ENCODE measurements at places on chromosomes 3 and 15.

DNA sequence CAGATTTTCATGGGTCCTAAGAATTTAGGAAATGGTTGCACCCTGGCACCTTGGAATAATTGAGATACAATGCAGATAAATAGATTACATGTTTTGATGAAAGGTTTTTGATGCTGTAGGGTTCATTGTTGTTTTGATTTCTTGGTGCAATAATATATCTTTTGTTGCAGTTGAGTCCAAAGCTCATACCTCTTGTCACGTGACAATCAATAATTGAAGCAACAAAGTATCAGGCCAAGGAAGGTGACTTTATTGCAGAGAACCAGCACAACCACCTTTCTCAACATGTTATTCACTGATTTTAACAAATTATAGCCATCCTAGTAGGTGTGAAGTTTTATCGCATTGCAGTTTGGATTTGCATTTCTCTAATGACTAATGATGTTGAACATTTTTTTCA lies 285.5 kb upstream of the SLCO3A1 start:
- no peak for DNase-seq

- DNase-seq, result peak; percentile 62
Observed at GRCh38 chr3:42547401-42547945, 34.3 kb downstream of the SEC22C start.

DNA sequence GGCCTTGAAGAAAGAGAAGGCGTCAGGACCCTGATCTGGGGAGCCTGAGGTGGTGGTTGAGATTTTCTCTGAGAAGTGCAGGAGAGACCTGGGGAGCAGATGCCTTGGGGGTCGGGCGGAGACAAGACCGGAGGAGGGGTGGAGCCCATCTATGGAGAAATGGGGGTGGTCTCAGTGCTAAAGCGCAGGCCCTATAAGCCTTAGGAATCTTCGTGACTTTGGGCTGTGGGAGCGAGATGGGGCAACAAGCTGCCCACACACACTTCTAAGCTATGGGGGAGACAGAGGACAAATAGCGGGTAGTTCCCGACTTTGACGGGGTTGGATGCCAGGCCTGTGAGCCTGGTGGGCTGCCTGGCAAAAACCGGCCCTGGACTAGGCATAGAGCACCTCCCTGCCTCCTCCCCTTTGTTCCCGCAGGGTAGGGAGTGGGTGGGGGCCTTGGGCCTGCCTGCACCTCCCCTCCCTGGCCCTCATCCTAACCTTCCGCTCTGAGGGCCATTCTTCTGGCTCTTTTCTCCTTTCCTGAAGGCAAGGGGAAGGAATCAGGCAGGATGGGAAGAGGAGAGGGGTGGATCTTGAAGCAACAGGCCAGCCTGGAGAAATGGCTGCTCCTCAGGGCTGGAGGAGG lies 880 bp downstream of the NISCH start:
- no peak for DNase-seq

GRCh38 chr3:57120040-57120439 lies 45.1 kb downstream of the IL17RD start:
- no peak for DNase-seq

DNA sequence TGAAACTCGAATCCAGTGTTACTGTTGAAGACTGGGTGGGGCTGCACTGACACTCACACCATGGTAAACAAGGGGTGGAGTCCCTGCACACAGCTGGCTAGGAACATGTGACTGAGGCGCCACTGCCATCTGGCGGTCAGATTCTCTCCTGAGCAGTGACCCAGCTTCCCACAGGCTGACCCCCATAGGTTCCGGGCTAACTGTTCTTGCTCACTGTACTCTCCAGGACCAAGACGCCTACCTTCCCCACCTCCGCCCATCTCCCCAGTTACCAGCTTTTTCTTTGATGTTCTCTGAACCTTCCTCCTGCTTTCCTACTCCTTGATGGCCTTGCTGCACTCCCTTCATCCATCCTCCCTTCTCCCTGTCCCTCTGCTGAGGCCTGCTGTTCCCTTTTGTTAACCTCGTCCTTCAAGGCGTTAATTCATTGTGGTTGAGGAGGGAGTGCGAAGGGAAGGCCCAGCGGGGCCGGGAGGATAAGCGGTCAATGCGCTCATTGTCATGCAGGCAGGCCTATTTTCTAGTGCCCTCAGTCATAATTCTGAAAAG lies 115.2 kb downstream of the ATP8B4 start:
- peak; percentile 28 for DNase-seq

DNA sequence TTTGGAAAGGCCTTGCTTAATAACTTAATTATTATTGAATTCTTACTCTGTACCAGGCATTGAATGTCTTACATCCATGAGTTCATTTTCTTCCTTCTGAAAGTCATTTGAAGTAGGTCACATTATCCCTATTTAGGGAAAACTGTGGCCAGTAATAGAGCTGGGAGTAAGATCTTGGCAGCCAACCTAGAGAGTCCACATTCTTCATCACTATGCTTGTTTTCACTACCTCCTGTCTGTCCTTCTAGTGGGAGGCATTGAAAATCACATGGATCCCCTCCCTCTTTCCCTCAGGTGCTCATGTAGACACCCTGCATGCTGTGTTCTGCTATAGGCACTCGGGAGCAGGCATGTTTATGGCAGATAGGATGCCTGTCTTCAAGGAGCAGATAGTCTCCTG lies 154.9 kb downstream of the EBLN2 start:
- no peak for DNase-seq

DNA sequence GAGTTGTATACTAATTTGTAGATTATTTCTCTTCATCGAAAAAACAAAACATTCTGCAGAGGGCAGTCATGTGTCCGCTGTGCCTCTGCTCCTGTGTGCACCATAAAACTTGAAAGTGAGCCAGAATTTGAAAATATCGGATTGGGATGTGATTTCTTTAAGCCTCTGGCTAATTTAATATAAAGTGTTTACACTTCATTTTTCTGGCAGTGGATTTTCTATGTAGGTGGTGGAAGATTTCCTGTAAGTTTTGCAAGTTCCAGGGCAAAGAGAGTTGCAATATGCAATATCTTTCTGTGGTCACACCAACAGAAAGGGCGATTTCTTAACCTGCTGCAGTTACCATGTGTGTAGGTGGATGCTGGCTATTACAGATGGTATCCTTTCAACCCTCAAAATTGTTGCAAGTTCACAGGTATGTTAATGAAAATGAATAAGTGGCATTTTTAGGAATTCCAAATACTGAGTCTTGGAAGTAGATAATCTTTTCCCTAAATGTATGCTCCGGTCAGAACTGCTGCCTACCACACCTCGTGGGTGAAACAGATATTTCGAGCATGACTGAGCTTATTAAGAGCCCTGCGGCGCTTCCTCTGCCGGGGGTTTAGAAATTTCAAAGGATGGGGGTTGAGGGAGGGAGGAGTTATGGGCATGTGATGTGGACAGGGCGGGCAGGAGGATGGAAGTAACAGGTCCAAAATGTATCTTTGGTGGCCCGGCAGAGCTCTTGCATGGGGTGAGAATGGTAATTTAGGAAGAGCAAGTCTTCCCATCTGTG lies 134.0 kb downstream of the PGPEP1L start:
- DNase-seq, result no peak

DNA sequence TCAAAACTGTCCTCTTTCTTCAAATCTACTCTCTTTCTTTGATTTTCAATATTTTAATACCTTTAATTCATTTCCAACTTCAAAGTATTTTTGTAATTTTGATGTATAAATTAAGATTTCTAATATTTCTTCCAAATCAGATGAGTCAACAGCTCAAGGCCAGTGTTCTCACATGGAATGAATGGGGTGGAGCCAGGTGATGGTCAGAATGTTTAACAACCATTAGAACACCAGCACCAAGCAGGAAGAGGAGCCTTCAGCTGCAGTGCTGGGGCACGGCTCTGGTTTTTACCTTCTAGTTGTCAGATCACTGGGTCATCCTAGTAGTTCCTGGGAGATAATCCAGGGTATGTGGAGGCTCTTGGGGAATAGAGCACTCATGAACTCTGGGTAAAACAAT lies 494.5 kb upstream of the PDZRN3 start:
- DNase-seq, result no peak

DNA sequence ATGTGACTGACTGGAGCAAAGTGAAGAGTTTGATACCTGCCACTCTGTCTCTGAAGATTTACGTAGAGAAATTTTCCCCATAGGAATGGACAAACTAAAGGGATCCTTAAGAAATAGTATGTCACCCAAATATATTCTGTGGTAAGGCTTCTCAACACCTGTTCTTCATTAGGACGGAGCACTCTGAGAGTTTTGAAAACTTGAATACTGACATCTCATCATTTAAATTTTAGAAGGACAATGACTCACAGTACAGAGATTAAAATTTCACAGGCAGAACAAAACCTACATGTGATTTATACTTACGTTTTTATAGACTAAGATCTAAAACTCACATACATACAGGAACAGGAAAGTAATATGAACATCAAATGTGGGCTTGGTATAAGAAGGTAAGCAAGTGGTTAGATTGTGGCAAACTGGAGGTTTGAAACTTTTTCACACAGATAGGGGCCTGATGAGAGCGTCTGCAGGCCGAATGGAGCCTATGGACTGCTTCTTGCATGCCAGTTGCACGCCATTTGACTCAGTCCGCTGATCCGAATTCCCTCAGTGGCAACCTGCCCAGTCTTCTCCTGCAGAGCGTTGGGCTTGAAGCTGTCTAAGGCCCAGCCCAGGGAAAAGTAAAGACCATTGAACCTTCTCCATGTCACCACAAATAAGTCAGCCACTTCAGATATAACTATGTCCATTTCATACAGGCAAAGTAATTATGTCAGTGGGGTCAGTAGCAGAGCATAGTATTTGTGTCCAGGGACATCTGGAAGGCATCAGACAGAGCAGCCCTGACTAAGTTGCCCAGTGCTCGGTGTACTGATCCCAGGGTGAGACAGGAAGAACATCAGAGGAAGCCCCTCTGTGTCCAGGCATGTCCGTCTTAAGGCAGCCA lies 45.7 kb downstream of the ZBTB38 start:
- DNase-seq, result no peak

- DNase-seq, result no peak
Observed at GRCh38 chr15:91782221-91782620, 71.3 kb upstream of the SLCO3A1 start.

GRCh38 chr3:4645468-4645867 lies 152.3 kb downstream of the ITPR1 start:
- no peak for DNase-seq

DNA sequence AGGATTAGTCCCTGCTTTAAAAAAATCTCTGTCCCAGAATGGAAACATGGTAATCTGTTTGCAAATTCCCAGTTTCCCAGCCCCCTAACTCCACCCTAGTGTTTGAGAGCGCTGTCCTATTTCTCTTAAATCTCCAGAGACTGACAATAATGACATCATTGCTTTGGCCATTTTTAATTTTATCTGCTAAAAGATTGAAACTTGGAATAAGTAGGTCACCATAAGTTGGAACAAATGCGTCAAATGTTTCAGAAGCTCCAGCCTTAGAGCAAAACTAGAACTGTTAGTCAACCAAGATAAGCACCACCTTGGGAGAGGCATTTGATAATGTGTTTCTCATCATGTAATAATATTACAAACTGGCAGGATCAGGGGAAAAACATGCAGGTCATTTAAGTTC lies 25.7 kb upstream of the MB21D2 start:
- DNase-seq, result no peak

GRCh38 chr3:67557848-67558355 lies 96.5 kb downstream of the SUCLG2 start:
- no peak for DNase-seq

GRCh38 chr15:73161546-73161945 lies 109.3 kb downstream of the NEO1 start:
- DNase-seq, result no peak

- DNase-seq, result no peak
Observed at GRCh38 chr3:128307029-128307633, 153.8 kb downstream of the EEFSEC start.

- no peak for DNase-seq
Observed at GRCh38 chr3:16338999-16339398, 74.0 kb downstream of the OXNAD1 start.

DNA sequence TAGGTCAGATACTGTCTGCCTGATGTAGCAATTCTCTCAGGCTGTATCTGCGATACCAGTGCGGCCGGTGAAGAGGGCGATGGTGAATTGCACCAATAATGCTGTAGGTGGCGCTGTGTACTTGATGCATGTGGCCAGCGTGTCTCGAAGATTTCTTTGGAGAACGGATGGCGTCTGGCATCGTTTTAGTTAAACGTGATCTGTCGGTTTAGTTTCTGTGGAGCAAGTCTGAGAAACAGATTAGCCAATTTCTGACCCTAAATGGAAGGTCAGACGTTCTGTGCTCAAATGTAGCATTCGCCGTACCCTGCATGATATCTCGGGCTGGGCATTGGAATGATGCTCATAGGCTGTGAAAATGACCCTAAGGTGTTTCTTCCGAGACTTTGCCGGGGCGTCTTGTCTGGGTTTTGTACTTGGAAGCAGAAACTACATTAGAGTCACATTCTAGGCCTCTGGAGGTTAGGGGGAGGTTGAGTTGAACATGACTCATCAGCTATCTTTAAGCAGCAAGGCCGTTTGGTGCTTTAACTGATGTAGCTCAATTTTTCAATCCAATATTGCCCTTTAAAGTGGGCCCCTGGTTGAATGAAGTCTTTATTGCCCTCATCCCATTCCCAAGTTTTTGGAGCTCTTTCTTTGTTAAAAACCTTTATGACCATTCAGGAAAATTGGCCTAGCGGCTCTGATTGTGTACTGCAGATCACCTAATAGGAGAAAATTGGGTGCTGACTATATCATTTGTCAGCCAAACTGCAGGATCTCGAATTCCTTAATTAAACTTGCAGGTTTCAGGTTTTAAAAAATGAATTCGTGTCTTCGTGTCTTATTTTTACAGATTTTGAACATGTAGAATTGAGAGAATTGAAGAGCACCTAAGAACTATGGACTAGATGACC lies 80.0 kb downstream of the SQOR start:
- no peak for DNase-seq

DNA sequence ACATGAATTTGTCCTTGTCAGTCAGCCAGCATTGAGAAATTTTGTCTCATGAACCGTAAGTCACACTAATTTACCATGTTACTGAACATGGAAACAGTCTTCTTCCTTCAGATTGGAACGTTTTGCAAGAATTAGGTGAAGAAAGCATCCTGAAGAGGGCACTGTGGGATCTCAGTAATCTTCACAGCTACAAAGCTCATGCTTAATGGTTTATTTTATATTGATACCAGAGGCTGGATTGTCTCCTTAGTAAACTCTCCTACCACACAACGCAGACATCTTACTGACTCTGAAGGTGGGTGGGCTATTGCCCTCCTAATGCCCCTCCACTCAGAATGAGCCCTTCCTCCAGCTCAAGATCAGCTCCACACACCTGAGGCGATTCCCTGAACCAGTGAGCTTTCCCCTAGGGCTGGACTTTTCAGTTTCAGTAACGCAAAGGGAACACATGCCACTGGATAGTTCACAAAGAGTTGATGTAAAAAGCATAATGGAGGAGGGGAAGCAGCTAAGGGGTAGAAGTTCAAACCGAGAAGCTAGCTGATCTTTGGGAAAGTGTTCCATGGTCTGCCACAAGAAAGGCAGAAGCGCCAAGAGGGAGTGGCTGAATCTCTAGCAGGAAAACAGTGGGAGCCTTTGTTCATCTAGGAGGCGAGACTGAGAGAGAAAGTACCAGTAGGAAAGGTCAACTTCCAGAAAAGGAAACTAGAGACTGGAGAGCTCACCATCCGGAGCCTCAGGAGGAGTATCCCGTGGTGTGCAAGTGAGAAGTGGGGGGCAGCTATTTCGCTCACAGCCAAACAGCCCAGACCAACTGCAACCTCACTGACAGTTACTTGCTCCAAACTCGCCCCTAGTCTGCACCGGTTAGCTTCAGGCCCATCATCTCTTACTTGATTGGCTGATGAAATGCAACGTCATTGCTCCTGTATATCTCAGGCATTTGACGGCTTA lies at the start of gene SLC9C1:
TSS of gene SLC9C1 (minus strand) at position 849 of the 954 bp plus-strand sequence. CDS start 7,425 bp downstream, outside the sequence.
- DNase-seq, result no peak

Data from activated CD8-positive, alpha-beta memory T cell treated with anti-CD3 and anti-CD28 coated beads for 1 hour (primary cell).